ENCODE measurements at places on chromosomes 2 and 18.

DNA sequence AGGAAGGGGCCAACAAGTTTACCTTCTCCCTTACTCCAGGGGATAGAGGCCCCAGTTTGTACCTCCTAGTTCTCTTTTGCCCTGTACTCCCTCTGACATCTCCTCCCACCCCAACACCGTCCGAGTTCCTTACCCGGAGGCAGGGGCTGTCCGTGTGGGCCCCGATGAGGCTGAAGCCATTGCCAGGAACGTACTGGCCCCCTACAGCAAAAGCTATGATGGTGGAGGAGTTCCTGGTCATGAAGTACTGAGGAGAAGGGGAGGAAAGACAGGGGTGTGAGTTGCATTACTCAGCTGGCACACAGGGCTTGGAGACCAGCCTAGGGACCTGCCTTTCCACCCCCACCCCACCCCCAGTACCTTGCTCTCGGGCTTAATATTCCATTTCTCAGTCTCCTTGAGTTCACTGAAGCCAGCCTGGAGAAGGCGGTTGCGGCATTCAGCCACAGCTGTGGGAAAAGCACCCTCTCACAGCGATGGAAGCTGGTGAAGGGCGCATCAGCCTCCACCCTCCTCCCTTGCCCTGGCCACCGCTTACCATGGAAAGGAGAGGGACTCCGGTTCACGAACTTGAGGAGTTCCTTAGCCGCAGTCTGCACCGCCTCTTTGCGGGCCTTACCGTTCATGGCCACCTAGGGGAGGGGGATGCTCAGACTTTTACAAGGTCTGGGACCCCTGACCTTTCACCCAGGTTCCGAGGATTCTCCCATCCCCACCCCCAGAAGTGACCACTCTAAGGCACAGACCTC is 1.0 kb downstream of the DNPEP start:
- no peak for DNase-seq

GRCh38 chr2:176464886-176465564 is 195.8 kb downstream of the MTX2 start:
- peak; percentile 38 for DNase-seq

DNA sequence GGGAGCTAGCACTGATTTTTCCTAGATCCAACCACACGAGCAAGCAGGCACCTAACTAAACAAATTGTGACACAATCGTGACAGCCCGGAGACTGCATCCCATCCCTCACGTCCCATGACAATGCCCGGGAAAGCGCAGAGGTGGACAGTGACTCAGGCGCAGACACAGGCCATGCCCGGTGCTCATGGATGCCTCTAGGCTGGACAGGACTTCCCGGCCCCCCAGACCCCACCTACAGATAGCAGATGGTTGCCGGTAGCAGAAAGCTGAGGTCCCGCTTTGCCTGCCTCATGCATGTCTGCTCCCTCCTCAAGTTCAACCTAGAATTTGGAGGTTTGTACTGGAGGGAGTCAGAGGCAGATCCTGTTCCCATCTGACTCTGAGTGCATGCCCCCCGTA is 81.0 kb downstream of the TPO start:
- DNase-seq: no peak

DNA sequence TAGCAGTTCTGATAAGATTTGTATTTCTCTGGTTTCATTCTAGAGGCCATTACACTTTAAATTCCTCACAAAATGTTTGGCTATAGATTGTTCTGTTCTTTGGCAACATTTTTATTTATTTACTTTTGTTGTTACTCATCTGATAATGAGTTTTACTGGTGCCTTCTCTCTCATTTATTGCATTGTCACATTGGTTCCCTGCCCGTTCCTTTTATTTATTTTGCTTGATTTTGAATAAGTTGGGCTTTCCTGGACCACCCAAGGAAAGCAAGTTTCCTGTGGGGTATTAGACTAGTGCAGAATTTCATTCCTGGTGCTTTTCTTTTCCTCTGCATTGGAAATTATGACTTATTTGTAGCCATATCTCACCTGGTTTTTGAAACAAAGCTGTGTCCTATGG is 232.0 kb downstream of the SOCS6 start:
- DNase-seq: no peak

DNA sequence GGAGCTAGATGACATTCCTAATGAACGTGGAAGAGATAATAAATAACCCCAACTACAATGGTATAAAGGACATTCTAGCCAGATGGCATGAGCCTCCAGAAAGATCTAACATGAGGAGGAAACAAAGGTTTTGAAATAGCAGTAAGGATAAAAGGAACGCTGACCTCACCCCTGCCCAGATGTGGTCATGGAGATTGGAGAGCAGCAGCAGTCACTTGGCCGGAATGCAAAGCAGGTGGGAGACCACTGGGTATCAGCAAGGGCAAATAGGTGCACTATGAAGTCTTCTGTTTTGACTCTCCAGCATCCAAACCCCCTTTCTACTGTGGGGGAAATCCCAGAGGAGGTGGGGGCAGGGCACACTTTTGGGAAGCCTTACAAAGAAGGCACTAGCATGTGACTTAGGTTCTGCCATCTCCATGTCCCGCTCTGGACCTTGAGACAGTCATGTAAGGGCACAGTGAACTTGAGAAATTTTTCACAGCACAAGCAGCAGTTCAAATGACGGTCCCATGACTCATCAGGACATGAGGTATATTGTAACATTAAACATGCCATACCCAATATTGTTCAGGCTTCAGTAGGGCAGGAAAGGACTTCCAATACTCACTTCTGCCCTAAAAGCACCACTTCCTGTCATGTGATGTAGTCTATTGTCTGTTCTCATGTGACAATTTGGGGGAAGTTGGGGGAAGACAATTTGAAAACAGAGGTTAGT is 55.2 kb downstream of the METTL4 start:
- DNase-seq: no peak

- no peak for DNase-seq
Observed at GRCh38 chr2:5734859-5735520, 42.8 kb downstream of the SOX11 start.

- peak; percentile 60 for DNase-seq
Observed at GRCh38 chr2:133223226-133223625, 345.0 kb downstream of the NCKAP5 start.

DNA sequence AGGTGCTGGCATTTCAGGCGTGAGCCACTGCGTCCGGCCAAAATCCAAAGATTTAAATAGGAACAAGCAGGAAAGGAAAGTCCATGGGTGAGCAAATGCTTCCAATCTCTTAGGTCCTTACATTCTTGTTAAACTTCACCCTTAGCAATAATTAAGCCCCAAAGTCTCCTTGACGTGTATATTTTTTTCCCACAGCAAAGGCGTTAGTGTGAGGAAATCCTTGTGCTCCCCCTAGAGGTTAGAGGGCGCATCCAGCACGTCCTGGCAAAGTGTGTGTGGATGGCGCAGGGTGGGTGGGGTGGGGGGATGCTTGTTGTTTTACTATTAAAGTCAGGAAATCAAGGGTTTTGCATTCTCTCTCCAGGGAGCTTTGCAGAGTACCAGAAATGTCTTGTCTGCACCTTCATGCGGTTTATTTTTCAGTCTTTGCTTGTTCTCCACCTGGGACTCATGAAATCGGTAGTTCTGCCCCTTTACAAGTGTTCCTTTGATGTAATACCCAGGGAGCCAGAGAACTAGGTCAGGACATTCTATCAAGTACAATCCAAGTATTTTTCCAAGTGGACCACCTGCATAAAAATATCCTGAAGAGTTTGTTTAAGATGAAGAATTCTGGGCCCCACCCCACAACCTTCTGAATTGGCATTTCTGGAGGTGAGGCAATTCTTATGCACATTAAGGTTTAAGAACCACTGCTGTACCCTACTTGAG is 22.2 kb upstream of the ITSN2 start:
- no peak for DNase-seq

GRCh38 chr2:25411281-25411680 is 69.6 kb upstream of the DNMT3A start:
- no peak for DNase-seq

DNA sequence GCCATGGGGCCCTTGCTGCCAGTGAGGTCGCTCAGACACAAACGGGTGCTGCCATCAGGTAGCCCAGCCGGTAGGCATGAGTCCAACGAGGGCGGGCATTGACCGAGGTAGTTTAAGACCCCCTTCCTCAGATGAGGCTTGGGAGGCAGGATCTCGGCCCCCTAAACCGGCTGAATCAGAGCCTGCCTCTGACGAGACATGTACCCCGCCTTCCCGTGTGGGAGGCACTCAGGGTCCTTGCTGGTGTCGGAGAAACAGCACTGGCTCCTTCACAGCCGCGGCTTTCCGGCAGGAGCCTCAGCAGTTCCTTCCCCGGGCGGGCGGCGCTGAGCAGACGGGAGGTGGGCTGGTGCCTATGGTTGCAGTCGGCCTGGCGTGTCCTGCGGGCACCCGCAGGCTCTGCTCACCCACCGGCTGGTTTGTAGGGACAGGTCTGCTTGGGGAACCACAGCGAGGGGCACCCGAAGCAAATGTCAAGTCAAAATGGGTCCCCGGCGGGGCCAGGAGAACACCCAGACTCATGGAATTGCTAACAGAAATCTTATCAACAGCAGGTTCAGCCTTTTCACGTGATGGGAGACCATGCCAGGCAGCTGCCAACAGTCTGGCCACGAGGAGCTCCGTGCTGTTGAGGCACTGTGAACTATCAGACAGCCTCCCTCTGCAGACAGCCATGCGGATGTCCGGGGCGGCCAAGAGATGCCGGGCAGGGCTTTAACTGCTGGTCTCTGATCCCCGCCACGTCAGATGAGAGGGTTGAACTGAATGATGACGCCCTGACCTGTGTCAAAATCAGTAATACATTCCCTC is 2.8 kb downstream of the KCNG2 start:
- DNase-seq: no peak

DNA sequence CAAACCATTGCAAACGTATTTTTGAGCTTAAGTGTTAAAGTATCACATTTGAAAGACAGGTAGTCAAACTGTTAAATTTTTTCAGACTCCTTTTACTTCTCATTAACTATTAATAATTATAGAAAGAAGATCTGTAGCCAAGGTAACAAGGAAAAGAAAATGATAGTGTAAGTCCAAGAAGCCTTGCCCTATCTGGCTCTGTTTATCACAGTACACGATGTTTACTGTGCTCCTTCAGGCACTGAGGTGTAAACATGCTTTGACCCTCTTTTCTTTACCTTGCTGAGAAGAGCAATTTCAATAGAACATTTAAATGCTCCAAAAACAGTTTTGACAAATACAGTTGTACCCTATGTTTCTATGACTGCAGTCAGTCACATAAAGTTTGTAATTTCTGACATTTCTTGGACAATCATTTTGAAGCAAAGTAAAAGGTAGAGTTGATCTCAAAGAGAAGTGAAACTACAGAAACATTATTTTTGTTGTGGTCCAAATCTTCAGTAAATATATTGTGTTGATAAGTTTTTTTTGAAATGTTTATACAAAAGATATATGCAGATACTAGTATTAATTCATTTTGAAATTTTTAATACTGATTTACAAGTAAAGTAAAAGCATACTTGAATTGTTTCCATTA is 152.6 kb upstream of the KYNU start:
- no peak for DNase-seq

DNA sequence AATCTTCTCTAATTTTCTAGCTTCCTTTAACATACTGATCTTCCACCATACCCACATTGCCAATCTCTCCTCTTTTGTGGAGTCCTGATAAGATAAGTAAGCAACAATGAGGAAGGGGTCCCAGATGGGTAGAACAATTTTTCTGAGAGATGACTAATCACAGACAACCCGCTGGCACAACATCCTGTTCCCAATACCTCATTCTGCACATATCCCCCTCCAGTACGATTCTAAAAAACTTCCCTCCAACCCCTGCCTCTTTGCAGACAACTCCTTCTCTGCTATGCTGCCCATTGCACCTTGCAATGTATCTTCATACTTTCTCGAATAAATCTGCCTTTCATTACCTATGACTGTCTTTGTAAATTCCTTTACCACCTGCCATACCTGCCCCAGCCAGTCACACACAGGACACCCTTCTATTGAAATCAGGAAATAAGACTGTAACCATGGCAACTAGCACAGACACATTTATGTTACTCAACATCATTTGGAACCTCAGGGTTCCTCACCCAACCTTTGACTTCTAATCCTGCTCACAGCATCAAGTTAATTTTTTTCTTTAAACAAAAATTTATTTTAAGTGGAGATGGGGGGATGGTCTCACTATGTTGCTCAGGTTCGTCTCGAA is 7.4 kb upstream of the EXOC6B start:
- no peak for DNase-seq

DNA sequence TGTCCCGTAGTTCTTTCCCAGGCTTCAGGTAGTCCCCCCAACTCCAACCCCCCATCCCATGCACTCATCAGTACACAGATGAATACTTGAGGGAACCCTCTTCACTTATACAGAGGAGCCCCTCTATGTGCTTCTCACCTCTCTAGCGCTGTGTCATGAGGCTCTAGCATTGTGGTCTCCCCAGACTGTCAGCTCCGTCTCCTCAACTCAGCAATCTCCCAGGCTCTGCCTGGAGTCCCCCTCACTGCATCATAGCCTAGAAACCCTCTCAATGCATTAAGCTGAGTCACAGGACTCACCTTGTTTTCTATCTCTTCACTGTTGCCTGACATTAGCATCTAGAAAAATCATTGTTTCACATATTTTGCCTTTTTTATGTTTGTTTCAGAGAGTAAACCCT is 20.2 kb upstream of the PRKCE start:
- no peak for DNase-seq

DNA sequence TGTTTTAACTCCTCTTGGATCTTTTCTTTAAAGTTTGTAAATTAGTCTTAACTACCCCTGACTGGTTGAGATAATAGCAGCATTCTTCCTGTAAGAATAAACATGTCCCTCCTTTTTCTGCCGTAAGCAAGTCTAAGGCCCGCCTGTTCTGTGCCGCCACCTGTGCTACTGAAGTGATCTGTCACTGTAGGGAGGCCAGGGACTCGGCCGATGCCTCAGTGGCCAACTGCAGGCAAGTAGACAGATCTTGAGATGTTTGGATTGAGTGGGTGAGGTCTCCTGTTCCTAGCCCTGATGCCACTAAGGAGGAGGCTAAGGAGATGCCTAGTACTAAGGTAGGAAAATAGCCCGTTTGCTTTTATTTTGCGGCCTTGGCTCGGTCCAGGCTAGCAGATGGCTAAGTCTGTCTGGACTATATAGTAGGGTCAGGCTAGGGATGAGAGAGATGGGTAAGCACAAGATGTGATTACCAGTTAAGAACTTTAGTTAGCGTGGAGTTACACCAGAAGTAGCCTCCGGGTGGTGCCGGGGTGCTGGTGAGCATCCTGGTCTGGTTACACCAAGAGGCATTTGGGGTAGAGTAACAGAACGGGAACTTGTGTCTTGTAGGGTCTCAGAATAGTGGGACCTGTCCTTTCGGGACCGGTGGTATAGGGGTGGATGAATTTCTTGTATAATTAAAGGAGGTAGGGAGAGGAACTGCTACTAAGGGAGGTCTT is 584.2 kb downstream of the SUCLG1 start:
- no peak for DNase-seq

- peak; percentile 6 for DNase-seq
Observed at GRCh38 chr2:177983183-177983788, 89.3 kb downstream of the PDE11A start.

GRCh38 chr2:204900910-204901309 is 355.6 kb downstream of the PARD3B start:
- no peak for DNase-seq

DNA sequence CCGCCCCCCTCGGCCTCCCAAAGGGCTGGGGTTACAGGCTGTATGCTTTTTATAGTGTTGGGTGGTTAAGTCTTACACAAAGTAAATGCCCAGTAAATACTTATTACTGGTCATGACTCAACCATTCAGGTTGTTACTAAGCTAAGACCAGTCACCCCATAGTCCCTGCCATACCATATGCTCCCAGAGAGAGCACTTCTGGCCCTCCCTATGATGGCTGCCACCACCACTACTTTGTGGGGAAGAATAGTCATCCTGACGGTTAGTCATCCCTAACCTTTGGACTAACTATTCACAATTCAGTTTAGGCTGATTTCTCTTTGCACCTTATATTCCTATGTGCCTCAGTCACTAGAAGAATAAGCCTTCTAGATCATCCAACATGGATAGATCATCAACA is 42.0 kb upstream of the MSH2 start:
- DNase-seq: no peak

Data from NCI-H524 treated with DMSO at 0.1 percent for 48 hours (cell line).